CD14-positive monocyte (primary cell): ENCODE measurements at places on chromosomes 3 and 15.
A peak's percentile ranks its signal among the peaks of the same experiment; 100 is the strongest.

- no peak for DNase-seq
Measured at GRCh38 chr15:63950911-63951481, 95.3 kb downstream of the DAPK2 start.

GRCh38 chr15:68592544-68592943 is 13.8 kb downstream of the CORO2B start:
- no peak for DNase-seq

DNA sequence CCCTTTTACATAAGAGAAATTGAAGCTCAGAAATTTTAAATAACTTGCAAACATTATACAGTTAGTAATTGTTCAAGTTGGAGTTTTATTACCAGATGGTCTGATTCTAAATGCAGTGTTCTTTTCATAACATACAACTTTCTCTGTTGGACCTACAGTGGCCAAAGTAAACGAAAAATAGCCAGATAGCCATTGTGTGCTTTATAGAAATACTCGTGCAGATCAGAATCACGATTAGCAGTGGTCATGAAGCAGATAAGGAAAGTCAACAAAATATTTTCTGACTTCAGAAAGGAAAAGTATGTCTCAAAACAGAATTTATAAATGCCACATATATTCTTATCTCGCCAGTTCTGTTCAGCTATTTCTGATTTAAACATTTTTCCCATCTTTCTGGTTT is 436.9 kb downstream of the CNTN6 start:
- DNase-seq, result no peak

DNA sequence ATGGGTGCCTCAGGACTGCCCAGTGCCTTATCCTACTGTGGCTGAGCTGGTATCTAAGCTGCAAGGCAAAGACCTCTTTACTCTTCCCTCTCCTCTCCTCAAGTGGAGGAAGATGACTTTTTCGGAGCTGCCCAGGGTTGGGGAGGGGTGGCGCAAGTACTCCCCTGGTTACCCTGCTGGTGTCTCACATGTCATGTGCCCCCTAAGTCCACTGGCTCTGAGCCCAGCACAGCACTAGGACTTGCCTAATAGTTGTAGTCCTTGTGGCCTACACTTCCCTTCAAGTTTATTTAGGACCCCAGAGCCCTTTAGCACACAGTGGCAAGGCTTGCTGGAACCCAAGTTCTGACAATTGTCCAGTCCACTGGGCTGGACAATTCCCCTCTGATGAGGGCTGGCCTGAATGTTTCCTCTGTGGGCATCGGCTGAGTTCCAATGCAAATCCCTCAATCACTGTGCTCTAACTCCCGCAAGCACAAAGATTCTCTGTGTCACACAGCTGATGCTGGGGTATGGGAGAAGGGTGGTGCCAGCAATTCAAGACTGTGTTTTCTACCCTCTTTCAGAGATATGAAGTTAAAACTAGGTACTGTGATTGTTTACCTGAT is 60.4 kb downstream of the UQCC5 start:
- no peak for DNase-seq

- DNase-seq, result no peak
Measured at GRCh38 chr3:6394944-6395343, 466.0 kb upstream of the GRM7 start.

DNA sequence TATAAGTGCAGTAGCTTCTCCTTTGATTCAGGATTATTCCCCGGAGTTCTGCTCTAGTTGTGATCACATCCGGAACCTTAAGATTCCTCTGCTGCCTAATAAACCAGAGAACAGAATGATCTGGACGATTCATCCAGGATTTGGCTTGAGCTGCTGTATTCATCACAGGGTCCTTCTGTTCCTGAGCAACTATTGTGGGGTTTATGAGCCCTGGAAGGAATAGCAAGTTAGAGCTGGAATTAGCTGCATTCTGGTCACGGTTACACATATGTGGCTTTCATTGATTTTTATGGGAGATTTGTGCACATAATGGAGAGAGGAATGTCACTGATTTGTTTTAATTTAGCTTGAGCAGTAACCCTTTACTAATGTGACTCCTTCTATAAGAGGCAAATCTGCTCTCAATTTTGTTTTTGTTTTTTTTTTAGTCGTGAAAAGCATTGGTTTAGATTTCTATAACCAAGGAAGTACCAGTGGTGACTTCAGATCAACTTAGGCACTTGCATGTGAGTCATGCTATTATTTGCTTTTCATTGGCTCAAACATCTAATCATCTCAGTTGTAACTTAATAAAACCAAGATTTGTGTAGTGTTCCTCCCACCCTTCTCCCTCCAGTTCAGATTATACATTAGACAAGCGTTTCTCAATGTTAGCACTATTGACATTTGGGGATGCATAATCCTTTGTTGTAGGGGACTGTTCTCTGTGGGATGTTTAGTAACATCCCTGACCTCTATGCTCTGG is 148.5 kb downstream of the OTOL1 start:
- DNase-seq, result no peak

- DNase-seq, result no peak
Measured at GRCh38 chr15:78044407-78045155, 32.9 kb downstream of the TBC1D2B start.

DNA sequence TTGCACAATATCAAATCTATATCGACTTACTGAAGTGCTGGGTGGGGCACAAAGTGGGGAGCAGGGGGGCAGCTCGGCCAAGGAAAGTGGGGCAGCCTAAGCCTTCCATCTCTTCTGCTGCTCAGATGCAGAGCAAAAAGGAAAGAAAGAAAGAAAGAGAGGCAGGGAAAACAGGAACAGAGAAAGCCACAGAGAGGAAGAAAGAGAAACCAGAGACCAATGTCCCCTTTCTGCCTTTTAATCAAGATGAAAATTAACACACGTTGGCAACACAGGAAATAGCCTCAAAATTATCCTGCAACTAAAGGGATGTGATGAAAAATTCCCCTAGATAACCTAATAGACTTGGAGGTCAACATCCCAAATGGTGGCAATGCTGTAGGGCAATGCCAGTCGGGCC is 72.2 kb upstream of the RAD18 start:
- DNase-seq, result no peak

DNA sequence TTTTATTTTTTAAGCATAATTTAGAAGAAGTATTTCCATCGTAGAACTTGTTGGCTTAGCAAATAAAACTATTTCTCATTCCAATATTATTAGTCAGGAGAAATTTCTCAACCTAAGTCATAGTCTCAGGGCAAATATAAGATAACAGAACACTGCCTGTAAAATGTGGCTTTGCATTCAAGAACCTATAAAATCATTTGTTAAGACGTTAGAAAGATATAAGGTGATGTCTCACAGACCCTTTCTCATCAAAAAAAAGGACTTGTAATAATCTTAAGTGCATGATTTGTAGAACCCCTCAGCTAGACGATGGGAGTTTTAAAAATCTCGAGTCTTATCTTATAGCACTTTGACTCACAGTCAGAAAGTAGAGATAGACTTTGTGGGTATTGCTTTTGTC is 314.7 kb upstream of the CFAP20DC start:
- DNase-seq, result no peak

GRCh38 chr3:13696699-13697098 is 147.8 kb downstream of the FBLN2 start:
- no peak for DNase-seq

DNA sequence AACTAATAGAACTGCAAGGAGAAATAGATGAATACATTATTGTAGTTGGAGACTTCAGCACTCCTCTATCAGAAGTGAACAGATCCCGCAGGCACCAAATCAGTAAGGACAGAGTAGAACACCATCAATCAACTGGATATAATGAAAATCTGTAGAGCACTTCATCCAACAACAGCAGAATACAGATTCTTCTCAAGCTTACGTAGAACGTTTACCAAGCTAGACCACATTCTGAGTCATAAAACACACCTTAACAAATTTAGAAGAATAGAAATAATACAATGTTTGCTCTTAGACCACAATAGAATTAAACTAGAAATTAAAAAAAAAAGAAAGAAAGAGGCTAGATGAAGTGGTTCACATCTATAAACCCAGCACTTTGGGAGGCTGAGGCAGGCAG is 70.7 kb upstream of the NEDD4 start:
- no peak for DNase-seq

GRCh38 chr15:94174399-94174802 is 57.0 kb upstream of the MCTP2 start:
- DNase-seq, result peak; percentile 97

DNA sequence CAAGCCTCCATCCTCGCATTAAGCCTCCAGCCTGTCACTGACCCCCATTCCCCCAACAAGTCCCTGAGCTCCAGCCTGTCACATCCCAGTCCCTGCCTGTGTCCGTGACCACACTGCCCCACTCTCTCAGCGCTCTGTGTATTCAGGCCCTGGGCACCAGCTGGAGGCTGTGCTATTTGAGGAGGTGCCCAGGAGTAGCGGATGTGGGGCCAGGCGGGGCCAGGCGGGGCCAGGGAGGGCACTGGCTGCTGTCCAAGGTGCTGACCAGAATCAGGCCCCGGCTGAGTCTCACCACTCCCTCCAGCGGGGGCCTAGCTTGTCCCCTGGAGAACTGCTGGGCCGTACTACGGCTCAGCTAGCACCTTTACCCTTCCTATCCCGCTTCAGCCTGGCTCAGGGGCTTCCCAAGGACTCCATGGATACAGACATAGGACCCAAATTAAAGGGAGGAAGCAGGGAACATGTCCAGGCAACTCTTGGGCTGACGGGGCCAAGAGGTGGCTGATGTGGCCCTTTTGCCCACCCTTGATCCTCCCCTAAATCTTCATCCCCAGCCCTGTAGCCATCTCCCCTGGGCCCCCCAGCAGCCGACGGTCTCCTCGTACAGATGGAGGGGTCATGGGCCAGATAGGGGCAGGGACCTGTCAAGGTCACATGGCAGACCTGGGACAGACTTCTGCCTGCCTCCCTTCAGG is 1.1 kb downstream of the HHATL start:
- peak; percentile 41 for DNase-seq

GRCh38 chr15:92463826-92464225 is 70.1 kb downstream of the ST8SIA2 start:
- no peak for DNase-seq
